ENCODE measurements at places on chromosomes 4 and X. TPM values are rescaled to one million over a fixed set of nuclear protein-coding genes. Genes with fewer than 3 reads are reported as not detected.

MAP9 gene
- total RNA-seq: not detected

CFP gene
- total RNA-seq: not detected

RADX gene
- 6.0 TPM for total RNA-seq

TEX28 gene
- total RNA-seq: not detected

PDCL2 gene
- total RNA-seq: not detected

EGFL6 gene
- total RNA-seq: not detected

USP9X gene
- total RNA-seq: 8.9 TPM

All from Caki2 (cell line).